T-helper 9 cell (primary cell): ENCODE measurements at places on chromosomes 3 and 15.

GRCh38 chr3:39165518-39165917 lies 12.1 kb upstream of the CSRNP1 start:
- no peak for DNase-seq

DNA sequence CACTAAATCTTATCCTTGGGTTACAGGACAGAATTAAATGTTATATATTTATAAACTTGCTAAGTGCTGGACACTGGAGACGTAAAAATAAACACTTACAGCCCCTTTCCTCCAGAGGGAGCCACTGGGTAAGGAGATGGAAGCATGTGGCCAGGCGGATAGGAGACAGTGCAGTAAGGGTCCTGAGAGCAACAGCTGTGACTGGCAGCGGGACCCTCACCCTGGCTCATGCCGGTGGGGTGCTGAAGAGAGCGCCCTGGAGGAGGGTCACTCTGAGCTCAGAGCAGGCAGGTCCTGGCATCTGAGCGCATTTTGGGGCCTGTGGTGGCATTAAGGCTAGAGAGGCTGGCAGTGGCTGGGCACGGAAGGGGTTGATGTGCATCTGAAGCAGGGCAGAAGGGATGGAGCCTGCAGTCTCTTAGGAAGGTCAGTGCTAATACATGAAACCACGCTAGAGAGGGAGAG lies 16.0 kb downstream of the SEC61A1 start:
- no peak for DNase-seq

GRCh38 chr3:71099997-71100719 lies 483.4 kb downstream of the FOXP1 start:
- DNase-seq: no peak

GRCh38 chr3:50617096-50617791 lies at the start of gene MAPKAPK3:
Gene MAPKAPK3, plus strand, starts transcription at chr3:50617151. Its CDS starts 415 bp downstream, at chr3:50617566.
- DNase-seq: peak; percentile 29

DNA sequence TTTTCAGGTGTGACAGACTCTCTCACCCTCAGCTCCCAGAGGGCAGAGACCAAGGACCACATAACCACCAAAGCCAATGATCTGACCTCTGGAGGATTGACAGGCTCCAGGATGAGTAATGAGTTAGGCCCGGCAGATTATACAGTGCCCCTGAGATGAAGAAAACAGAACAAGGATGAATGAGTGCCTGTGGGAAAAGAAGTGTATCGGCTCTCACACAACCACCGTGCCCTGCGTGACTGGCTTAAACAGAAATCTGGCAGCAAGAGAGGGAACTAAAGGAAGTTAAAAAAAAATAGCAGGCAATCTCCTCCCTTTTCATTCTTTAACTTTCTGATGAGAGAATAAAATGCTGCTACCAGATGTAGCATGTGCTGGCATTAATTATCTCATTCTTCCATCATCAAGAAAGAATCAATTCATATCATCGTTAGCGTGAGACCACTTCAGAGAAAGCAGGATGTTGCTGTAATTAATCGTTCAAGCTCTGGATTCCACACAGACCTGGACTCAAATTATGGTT lies 227.5 kb upstream of the COL8A1 start:
- no peak for DNase-seq

DNA sequence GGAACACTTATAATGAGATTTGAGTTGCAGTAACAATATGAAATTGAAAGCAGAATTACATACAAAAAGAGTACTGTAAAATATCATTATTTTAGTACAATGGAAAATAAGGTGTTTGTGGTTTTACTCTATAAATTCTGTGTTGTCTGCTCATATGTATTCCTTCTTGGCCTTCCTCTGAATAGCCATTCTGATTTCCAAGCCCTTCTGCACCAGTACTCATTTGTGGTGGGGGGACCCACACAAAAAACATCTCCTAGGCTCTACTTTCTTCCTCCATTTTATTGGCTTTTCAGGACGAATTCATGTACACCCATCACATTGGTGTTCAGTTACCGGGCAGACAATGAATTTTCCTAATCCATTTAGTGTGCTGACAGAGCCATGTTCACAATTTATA lies 338.2 kb downstream of the ERC2 start:
- DNase-seq: no peak

DNA sequence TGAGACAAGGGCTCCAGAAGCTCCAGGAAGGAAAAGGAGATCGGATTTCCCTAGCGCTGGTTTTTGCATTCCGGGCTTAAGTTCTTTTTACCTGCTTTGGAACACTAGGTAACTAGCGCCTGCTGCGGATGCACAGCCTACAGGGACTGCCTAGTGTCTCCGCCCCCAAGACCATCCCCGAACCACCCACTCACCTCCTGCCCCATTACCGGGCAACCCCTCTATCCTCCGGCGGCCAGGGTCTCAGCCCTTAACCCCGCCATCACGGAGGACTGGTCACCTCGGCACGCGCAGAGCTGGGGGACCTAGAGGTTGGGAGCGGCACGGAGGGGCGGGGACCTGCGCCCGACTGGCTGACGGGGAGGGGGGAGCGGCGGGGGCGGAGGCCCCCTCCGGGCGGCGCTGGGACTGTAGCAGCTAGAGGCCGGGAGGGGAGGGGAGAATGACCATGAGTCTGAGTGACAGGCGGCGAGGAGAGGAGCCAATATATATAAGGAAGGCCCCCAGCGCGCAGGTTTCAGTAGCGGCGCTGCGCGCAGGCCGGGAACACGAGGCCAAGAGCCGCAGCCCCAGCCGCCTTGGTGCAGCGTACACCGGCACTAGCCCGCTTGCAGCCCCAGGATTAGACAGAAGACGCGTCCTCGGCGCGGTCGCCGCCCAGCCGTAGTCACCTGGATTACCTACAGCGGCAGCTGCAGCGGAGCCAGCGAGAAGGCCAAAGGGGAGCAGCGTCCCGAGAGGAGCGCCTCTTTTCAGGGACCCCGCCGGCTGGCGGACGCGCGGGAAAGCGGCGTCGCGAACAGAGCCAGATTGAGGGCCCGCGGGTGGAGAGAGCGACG lies at the start of gene DLL4:
Gene DLL4, plus strand, starts transcription at position 520 of the 839 bp plus-strand sequence. CDS start 329 bp downstream, outside the sequence.
- DNase-seq: no peak

GRCh38 chr3:140942221-140943104 lies 827 bp downstream of the SLC25A36 start:
- DNase-seq: no peak

- DNase-seq: no peak
Measured at GRCh38 chr3:47158208-47158607, 5.7 kb downstream of the SETD2 start.

DNA sequence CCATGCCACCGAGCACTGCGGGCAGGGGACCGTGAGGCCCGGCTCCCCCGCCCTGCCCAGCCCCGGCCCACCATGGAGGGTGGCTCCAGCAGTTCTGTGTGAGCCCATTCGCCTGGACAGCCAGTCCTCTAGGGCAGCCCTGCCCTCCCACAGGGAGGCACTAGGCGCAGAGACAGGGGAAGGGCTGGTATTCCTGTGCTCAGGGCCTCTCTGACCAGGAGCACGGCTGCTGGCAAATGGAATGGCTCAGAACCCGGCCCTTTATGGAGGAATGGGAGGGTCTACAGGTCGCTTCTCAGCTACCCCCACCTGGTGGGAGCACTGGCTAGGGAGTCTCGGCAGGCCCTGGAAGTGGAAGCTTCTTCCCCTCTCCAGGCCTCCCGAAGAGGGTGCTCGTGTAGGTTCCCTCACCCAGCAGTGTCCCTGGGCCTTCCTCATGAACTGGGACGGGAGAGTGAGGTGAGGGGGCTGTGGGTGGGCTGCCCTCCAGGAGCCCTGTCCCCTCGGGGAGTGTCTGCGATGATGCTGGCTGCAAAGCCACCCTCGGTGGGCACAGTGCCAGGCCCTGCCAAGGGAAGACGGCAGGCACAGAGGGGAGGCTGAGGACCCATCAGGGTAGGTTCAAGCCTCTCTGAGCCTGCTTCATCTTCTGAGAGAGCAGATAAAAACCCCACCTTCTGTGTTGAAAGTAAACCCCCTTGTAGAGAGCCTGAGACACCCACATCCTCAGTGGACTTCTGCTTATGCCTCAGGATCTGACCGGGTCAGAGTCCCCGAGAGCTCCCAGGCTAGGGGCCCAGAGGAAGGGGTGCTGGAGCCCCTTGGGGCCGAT lies 1.5 kb downstream of the MELTF start:
- DNase-seq: no peak

DNA sequence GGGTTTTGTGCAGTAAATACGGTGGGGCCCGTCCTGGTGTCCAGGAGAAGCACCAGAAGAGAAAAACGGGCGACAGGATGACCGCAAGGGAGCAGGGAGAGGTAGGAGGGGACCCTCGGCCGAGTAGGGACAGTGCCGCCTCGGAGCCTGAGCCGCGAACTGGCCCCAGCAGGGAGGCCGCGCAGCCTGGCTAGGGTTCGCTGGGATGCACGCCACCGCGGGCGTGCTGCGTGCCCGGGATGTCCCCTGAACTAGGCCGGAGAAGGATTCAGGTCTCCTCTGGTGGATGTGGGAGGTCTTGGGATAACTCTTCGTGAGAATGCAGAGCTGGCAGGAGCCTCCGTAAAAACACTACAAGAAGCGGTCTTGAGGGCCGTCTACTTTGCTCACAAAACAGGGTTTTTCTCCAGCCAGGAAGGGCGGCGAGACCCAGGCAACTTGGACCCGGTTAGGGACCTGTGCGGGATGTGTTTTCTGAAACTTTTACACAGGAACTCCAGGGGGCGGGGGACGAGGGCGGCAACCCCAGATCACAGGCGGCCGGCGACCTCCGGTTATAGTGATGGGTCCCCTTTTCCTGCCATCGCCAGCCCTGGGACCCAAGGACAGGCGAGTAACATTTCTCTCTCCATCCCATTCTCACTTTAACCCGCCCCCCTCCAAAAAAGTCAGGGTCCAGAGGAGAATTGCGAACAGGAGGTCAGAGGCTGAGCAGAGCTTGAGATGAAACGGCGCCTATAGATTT lies 35.5 kb downstream of the NR2F2 start:
- DNase-seq: no peak

DNA sequence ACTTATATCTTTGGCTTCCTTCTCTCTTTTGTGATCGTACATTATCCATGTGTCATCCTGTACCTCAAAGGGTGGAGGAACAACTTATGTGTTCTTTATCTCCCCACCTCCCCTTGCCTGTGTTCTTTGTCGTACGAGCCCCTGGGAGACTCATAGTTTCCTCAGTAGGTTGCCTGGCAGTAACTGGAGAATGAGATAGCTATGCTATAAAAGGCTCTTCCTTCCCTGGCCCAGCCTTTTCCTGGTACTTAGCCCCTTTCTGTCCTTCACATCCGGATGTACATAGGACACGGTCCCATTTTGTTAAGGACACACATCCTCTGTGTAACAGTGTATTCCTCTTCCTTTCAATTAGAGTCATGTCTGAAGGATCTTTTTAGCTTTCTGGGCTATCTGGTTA lies 32.1 kb downstream of the PLCL2 start:
- no peak for DNase-seq

GRCh38 chr3:13465236-13465873 lies 14.8 kb upstream of the HDAC11 start:
- DNase-seq: no peak

DNA sequence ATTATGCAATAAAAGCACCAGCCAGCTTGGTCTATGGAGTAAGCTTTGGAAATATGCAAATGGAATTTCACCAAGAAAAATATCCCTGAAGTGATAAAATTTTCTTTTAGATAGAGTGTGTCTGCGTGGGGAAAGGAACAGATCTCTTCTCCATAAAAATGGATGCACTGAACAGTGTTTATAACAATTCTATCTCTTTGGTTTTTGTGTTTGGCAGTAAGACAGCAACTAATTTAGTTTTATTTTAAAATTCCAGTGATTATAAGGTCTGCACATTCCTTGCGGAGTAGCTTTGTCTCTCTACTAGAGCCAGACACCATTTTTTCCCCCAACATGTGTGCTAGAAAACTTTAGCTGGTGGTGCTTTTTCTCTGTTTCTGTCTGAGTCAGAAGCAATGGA lies 712.4 kb downstream of the GRM7 start:
- DNase-seq: no peak

DNA sequence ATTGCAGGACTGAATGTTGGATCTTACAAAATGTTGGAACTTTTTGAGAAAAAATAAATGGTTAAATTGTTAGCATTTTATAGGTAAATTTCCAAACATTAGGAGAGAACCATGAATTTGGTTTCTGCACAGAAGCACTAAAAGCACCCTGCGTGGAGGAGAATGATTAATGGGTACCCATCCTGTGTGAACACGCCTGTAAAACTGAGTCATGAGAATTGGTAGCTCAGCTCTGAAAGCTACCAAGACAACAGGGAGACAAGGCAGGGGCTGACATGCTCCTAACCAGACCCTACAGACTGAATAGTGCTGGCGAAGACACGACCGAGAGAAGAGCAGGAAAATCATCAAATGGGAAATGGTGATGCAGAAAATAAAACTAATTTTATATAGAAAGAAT lies 32.4 kb upstream of the MTMR10 start:
- no peak for DNase-seq

GRCh38 chr3:104368760-104369159 lies 997.9 kb upstream of the ALCAM start:
- DNase-seq: no peak

DNA sequence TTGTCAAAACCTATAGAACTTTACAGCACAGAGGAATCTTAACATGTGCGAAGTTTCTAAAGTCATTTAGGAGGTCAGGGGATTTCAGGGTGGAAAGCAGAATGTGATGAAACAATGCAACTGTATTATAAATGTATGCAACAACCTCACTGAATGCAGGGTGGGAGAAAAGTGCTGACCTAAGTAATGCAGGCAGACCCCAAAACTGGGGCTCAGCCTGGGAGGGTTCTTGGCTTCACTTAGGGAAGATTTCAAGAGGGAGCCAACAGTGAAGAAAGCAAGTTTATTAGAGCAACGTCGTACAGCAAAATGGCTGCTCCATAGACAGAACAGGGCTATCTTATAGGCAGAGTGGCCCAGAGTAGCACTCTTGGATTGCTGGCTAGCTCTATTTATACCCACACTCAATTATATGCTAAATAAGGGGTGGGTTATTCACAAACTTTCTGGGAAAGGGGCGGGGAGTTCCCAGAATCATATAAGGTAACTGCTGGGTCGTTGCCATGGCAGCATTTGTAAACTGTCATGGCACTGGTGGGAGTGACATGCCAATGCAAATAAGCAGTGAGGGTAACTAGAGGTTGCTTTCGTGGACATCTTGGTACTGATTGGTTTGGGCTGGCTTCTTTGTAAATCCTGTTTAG lies 14.2 kb upstream of the CAND2 start:
- no peak for DNase-seq

DNA sequence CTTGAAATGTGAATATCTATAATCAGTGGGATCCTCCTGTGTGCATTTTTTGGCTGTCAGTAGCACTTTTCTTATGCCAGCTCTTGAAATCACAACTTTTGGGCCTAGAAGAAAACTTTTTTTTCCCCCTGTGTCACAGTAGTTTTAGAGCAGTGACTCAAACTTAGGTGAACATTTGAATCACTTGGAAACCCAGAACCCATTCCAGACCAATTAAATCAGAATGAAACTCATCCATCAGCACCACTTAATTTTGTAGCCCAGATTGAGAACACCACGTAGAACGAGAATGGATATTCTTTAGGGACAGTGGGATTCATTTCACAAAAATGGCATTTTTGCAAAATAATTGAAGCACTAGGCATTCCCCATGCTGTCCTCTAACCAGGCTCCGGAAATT lies 224.8 kb upstream of the NANOGP8 start:
- no peak for DNase-seq

- DNase-seq: no peak
Measured at GRCh38 chr3:194092881-194093301, 43.1 kb upstream of the HES1 start.
